ENCODE measurements at places on chromosomes 13 and 19. TPM values are rescaled to one million over a fixed set of nuclear protein-coding genes. Genes with fewer than 3 reads are reported as not detected.

GRCh38 chr13:40547591-40548315, 118.7 kb downstream of the FOXO1 start:
- ATAC-seq: no peak

DNA sequence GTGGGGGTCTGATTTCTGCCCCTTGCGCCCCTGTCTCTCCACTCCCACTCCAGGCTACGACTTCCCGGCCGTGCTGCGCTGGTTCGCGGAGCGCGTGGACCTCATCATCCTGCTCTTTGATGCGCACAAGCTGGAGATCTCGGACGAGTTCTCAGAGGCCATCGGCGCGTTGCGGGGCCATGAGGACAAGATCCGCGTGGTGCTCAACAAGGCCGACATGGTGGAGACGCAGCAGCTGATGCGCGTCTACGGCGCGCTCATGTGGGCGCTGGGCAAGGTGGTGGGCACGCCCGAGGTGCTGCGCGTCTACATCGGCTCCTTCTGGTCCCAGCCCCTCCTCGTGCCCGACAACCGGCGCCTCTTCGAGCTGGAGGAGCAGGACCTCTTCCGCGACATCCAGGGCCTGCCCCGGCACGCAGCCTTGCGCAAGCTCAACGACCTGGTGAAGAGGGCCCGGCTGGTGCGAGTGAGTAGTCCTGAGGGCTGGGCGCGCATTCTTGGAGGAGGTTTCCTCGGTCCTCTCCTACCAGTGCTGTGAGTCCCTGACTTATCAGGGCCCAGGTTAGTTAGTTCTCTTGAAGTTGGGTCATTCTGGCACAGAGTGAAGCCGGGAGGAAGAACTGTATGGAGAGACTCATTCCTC, 12.7 kb downstream of the EHD2 start:
- peak; percentile 81 for ATAC-seq

DNA sequence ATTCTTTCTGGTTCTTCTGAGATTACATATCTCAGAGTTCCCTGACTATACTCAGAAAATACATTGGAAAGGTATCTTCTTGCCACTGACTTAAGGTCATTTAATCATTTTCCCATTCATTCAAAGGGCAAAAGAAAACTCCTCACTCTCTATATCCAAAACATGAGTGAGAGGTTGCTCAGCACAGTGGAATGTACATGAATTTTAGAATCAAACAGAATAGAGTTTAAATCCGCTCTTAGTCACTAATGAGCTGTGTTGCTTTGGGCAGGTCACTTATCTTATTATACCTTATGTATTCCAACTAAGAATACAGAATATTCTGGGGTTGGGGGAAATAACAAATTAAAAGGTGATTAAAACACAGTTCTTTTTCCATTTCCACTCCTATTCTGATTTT, 452.6 kb upstream of the KLF12 start:
- ATAC-seq: no peak

- ATAC-seq: no peak
These were observed 474.2 kb downstream of the KLF5 start for GRCh38 chr13:73532987-73533510.

Gene PLK5
- not detected for total RNA-seq

Gene FBN3
- total RNA-seq: 0.16 TPM

Gene RETN
- total RNA-seq: not detected

Gene FRY
- total RNA-seq: 10.2 TPM
